ACHN (cell line): ENCODE measurements at places on chromosomes 7 and 10.
A peak's percentile ranks its signal among the peaks of the same experiment; 100 is the strongest.

DNA sequence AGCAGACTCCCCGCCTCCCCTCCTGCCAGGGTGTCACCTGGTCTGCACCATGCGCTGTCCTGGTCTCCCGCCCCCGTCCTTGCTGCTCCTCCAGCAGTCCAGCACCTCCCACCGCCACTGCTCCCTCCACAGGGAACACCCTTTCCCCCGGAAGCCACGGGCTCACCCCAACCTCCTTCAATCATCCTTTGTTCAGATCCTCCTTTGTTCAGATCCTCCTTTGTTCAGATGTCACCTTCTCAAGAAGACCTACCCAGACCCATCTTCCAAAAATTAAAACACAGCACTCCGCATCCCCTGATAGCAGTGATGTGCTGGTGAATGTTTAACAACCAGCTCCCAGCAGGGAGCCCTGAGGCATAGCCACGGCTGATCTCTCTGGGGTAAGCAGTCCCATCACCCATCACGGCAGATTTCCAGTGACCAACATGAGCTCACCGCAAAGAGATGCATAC, 237.7 kb downstream of the USP6NL start:
- DNase-seq = peak; percentile 71

DNA sequence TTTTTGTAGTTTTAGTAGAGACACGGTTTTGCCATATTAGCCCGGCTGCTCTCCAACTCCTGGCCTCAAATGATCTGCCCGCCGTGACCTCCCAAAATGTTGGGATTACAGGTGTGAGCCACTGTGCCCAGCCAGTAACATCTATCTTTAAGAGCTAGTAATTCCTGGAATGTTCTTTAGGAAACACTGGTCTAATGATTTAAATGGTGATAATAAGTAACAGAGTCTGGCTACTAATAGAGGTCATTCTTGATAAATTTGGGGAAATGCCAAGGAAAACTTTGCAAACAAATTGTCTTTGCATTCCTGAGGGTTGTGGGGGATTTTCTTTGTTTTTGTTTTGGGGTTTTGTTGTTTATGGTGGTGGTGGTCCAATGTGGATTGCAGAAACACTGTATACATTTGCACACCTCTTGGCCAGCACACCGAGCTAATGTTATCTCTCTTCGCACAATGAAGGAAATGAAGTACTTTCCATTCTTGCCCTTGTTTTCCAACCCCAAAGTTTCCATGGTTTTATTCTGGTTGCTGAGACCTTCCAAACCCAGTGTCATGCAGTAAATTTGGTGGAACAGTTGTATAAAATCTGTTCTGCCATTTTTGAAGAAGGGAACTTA, 51.3 kb upstream of the WIPF3 start:
- no peak for DNase-seq

- DNase-seq = no peak
These were observed 76.8 kb upstream of the PTER start for GRCh38 chr10:16360001-16360400.

GRCh38 chr10:70376436-70377378, 5.7 kb downstream of the LRRC20 start:
- DNase-seq = peak; percentile 33

DNA sequence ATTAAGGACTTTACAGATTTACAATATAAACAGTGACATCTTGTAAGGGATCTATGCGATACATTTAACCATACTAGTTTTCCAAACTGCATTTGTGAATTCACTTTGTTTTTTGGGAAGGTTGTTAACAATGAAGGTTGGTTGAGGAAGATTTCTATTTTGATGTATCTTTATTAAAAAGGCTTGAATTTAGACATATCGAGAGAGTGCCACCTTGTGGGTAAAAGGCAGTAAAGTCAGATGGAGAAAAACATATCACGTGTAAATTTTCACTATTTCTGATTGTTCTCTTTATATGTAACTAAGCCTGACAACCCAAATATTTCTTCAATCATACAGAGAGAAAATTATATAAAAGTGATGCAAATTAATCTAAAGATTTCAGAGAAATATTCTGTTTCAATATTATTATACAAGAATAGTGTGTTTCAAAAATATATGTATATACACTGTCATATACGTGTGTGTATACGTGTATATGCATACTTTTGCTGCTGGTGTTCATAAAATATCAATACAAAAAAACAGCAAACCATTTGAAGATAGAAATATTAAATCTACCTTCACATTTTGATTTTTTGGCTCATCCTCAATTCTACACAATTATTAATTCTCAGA, 988.6 kb downstream of the SORCS1 start:
- DNase-seq = peak; percentile 39

GRCh38 chr10:28179006-28179742, 123.7 kb downstream of the MPP7 start:
- peak; percentile 60 for DNase-seq

GRCh38 chr10:96496281-96496925, 17.3 kb downstream of the TLL2 start:
- DNase-seq = peak; percentile 47

- DNase-seq = no peak
These were observed 42.0 kb downstream of the MYL10 start for GRCh38 chr7:101586906-101587677.

DNA sequence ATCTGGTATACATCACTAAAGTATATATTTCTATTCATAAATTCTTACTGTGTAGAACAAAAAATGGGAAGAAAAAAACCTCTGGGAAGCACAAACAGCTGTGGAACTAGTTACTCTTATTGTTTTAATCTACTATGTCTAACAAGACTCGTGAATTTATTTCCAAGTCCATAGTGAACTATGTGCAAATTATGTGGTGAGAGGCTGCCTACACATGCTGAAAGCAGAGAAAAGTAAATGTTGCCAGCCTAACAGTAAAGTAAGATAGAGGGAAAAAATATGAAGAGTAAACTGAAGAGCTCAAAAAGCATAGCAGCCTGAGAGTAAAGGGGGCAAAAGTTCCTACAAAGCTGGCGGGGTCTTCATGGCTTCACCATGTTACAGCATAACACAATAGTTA, 3.0 kb downstream of the GDI2 start:
- no peak for DNase-seq

DNA sequence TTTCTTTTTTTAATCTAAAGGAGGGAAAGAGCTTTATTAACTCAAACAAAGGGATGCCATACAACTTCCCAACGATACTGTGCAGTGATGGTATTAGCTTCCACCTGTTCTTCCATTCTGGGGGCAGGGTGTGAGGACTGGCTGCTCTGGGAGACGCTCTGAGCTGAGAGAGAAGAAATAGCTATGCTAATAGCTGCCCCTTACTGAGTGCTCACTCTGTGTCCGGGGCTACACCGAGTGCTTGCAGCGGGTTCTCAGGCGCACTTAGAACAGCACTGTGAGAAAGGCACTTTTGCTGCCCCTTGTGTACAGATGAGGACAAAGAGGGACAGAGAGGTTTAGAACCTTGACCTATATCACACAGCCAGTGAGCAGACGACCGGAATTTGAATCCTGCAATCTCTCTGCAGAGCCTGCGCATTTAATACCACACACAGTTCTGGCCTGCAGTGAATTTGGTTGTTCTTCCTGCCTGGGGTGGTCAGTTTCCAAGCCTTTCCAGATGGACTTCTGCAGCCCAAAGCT, 142.2 kb downstream of the PLPP4 start:
- no peak for DNase-seq

DNA sequence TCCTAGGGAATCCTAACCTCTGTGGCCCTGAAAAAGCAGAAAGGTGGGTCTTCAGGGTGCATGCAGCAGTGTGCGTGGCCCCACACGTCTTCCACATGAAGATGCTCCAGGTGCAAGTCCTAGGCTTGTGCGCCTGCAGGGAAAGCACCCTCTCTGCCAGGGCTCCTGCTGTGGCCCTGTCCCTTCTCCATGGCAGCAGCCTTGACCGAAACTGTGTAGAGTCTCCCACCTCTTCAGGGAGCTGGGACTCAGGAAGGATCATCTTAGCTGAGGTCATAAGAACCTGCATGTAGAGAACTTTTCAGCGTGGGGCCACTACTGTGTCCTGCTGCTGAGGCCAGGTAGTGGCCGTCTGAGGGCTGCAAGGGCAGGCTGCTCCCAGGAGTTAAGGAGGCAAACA, 6.3 kb upstream of the CSGALNACT2 start:
- no peak for DNase-seq
